Gastroesophageal sphincter (tissue), 4 donors: ENCODE measurements at places on chromosomes 12 and 14. TPM values are rescaled to one million over a fixed set of nuclear protein-coding genes. Genes with fewer than 3 reads are reported as not detected.

The RASSF9 gene
- 2.0 TPM for total RNA-seq

The KITLG gene
- total RNA-seq = 116 TPM

The PMCH gene
- total RNA-seq = not detected

The HSPB8 gene
- total RNA-seq = 427 TPM

The OTOGL gene
- total RNA-seq = 1.5 TPM

The NGB gene
- total RNA-seq = 1.2 TPM

The HPD gene
- total RNA-seq = 5.0 TPM
